ENCODE measurements at places on chromosomes 1 and 21.

DNA sequence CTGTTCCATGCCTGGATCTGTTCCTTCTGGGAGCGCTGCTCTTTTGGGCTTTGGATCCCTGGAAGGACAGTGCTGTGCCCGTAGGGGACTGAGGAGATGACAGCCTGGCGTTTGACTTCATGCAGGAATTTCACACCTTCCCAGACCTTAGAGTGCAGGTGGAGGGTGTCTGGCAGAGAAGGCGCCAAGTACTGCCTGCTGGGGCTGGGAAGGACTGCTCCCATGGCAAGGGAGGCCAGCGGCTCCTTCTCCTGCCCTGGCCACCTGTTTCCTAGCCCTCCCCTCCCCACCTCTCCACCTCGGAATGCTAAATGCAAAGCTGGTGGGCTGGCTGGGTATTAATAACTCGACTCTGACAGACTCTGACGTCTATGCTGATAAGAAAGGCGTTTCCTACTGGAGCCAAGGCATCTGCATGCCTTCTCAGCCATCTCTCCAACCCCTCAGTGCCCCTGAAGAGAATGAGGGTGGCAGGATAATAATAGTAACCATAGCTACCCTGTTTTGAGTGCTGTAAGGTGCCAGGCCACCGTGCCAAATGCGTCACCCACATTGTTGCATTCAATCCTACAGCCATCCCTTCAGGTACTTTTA lies 17.5 kb upstream of the PDIK1L start:
- DNase-seq, result no peak

GRCh38 chr1:115314765-115315164 lies 23.3 kb downstream of the NGF start:
- no peak for DNase-seq

DNA sequence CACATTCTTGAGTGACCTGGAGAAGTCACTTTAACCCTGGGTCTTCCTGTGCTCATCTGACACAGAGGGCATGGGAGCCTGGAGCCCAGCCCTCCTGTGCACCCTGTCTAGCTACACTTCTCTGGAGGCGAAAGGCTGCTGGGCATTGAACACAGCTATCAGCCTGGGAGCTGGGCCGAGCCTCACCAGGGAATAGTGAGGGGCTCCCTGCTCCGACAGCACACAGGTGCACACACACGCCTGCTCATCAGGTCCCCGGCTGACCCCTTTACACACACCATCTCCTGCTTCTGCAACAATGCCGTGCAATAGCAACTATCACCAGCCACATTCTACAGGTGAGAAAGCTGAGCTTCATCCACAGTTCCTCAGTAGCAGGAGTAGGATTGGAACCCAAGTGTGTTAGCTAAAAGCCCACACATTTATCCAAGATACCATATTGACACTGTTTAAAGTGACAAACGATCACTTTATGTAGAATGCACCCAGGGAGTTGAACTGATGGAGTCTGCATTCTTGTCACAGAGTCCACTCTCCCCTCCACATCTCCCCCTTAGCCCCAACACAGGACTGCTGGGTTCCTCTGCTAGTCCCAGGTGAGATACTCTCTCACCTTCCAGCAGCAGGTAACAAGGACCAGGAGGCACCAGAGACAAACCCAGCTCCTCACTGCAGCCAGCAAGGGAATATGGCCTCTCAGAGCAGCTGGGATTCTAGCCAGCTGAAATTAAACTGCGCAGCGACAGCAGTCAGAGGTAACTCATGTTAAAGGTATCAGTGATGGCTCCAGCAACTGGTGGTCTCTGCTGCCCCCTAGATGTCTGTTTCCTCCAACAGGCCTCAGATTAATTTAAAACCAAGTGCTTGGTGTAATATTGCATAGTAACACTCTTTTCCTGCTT lies 18.3 kb upstream of the CAPN8 start:
- peak; percentile 34 for DNase-seq

DNA sequence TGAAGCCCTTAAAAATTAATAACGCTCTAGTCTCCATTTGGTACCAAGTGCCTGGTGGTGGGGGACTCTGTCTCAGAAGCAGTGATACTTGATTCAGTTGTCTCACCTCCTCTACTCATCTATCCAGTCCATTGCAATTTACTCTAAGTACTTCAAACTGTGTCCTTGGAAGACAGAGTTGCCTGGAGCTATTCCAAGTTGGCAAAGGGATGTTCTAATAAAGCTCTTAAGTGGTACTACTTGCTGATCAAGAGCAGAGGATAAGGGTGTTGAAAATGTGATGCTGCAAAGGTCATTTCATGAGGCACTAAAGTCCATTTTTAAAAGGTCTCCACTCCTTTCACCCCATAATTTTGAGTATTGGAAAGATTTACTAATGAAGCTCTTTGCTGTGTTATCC lies 142.2 kb downstream of the NFIA start:
- DNase-seq, result no peak

- no peak for DNase-seq
Observed at GRCh38 chr1:154141240-154141639, 13.6 kb downstream of the NUP210L start.

- DNase-seq, result no peak
Observed at GRCh38 chr1:2907051-2907450, 105.6 kb upstream of the TTC34 start.

GRCh38 chr1:152036267-152037216 lies at the start of gene S100A11:
TSS of gene S100A11 (minus strand) at chr1:152037004. CDS start at chr1:152036915, 89 bp downstream.
- peak; percentile 84 for DNase-seq

GRCh38 chr1:179818743-179819173 lies 58.8 kb downstream of the TOR1AIP2 start:
- DNase-seq, result no peak

DNA sequence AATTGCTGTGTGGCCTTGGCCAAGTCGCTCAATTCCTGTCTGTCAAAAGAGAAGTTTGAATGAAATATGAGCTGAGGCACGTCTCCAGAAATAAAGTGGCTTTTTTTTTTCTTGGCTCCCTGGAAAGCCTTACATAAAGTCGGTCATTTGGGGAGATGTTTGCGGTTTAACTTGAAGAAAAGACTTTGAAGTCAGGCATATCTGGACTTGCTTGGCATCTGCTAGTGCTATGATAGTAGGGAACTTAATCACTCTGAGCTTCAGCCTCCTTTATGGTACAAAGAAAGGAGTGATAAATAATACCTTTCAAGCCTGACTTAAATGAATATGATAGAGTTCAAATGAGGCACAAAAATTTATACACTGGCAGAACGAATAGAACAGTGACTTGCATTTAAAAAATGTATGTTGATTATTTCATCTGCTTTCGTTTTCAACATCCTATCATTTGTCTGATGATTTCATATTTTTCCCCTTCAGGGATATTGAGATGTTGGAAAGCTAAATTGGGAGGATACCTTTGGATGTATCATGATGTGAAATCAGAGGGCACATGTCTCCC lies 60.2 kb downstream of the FASLG start:
- no peak for DNase-seq

DNA sequence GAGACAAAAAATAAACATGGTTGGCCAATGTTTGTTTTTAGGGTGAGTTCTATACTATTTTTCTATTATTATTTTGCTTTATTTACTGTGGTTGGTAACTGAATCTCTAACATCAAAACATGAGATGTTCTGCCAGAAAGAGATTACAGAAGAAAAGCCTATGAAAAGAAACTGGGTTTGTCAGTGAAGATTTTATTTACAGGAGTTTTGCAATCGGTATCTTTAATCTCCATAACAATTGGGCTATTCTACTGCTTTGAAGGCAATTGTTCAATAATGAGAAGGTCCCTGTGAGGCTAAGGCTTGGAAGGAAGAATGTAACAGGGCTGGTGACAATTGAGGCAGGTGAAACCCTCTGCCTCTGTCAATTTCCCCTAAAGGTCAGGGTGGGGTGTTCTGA lies 155.5 kb downstream of the CLIC6 start:
- no peak for DNase-seq

- no peak for DNase-seq
Observed at GRCh38 chr1:94535879-94536278, 5.7 kb downstream of the F3 start.

- no peak for DNase-seq
Observed at GRCh38 chr1:209526137-209526536, 57.4 kb upstream of the CAMK1G start.

DNA sequence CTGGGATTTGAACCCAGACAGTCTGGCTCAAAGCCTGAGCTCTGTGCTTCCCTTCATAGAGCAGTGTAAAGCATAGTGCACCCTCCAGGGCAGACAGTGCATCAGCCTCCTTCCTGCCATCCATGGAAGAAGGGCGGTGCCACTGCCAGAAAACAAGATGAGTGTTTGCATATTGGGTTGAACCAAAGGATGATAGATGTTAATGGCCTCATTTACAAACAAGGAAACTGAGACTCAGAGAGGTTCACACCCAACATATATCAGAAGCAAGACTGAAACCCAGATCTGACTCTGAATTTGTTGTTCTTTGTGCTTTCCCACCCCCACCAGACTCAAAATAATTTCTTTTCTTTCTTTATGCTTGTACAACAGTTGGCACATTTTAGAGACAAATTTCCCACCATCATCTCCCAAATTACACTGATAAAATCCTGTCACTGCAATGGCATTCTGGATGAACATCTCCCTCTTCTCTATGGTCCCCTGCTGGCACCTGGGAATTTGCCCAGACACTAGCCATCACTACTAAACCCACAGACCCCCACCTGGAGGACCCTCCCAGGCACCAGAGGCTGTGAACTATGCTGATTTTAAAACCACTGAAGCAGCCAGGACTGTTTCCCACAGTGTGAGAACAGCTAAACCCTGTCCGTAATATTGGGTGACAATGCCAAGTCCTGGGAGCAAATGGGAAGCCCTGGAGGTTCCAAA lies 45.4 kb upstream of the MPZL1 start:
- no peak for DNase-seq

- DNase-seq, result no peak
Observed at GRCh38 chr1:88357729-88358128, 326.3 kb upstream of the PKN2 start.

DNA sequence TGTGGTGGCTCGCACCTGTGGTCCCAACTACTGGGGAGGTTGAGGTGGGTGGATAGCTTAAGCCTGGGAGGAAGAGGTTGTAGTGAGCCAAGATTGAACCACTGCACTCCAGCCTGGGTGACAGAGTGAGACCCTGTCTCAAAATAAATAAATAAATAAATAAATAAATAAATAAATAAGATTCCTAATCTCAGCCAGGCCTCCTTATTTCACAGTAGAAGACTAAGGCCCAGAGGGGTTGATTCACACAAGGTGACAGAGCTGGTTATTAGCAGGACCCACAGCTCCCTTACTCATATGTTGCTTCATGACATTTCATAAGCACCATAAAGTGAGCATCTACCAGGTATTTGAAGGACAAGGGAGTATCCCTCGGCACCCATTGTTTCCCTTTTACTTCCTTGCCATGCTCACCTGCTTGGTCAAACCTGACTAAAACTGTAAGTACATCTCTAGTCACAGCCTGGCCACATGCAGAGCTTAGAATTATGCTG lies 32.7 kb downstream of the ALG14 start:
- DNase-seq, result no peak
